ENCODE measurements at places on chromosomes 3 and 15.

- no peak for DNase-seq
Measured at GRCh38 chr3:71968544-71968943, 183.6 kb upstream of the PROK2 start.

DNA sequence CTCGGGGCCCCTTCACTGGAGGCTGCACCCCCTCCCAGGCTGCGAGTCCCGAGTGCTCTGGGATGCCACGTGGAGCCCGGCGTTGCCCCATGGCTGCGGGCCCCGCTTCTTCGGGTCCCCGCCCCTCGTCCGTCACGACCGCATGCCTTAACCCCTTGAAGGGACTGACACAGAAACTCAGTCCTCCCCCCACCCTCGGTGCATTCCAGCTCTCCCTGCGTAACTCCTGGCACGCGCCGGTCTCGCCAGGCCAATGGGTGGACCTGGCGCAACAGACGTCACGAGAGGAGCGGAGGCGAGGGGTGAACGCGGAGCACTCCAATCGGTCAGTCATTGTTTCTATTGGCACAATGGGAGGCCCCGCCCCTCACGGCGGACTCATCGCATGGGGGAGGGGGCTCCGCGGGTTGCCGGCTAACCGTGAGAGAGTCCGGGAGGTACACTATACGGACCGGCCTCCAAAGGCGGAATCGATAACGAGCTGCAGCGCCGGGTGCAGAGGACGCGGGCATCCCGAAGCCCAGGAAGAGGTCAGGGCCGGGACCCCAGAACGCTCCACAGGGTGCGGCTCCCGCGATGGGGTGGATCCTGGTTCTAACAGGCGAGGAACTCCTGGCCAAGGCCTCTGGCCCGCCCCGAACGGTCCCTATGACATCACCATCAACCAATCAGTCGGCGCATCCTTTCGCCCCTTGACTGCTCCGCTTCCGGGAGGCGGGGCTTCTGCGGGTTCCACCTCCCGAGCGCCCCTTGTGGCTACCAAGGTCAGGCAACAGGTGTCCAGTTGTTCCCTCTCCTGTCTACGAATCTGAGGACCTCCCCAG lies 1.0 kb upstream of the CELSR3 start:
- peak; percentile 97 for DNase-seq

- peak; percentile 10 for DNase-seq
Measured at GRCh38 chr3:150268426-150269391, 139.4 kb upstream of the TSC22D2 start.

DNA sequence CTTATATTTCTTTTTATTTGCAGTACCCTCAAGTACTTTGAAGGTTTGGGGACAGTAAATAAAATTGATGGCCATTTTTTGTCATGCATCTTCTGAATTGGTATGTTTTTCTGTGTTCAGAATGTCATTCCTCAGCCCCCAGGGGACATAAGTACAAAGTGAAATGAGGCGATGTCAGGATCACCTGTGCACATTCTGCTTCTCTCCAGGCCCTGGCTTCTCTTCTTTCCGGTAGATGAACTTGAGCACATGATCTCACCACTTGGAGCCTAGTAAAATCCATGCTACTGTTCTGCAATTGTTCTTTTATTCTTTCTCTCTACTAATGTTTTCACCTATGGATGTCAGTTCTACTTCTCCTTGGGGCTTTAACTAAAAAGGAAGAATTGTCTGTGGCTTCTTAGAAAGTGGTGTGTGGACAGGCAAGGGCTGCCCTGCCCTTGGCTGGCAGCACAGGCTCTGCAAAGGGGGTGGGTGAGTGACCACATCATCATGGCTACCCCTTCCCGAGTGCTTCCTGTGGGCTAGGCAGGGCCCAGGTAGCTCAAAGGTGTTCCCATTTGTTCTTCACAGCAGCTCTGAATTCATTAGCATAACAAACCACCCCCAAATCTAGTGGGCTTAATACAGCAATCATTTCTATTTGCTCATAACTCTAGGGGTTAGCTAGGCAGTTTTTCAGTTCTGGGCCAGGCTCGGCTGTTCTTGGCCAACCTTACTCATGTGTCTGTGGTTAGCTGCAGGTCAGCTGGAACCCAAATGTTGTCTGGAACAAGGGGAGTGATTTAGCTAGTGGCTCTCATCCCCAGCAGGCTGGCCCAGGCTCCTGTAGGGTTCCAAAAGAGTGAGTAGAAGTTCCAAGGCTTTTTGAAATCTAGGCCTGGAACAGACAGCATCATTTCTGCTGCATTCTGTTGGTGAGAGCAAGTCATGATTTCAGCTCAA lies 154.0 kb upstream of the CTDSPL start:
- DNase-seq = no peak

- DNase-seq = no peak
Measured at GRCh38 chr3:188108703-188109412, 45.1 kb upstream of the LPP start.

DNA sequence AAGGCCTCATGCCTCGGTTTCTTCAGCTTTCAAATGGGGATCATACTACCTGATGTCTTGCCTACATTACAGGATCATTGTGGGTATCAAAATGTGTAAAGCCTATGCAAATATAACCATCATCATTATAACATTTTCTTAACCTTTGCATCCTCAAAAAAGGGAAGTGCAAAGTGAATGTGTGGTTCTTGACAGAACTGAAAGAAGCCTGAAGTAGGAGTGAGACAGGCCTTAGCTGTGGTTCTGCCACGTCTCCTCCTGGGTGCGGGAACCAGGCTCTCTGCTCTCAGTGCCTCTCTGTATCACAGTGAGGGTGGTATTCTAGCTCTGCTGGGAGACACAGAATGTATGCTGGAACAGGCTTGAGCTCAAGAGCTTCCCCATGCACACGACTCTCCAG lies 316.9 kb upstream of the ICE2 start:
- no peak for DNase-seq

- DNase-seq = no peak
Measured at GRCh38 chr3:31022716-31023115, 128.3 kb upstream of the GADL1 start.

GRCh38 chr3:23162934-23163333 lies 40.2 kb upstream of the UBE2E2 start:
- no peak for DNase-seq

DNA sequence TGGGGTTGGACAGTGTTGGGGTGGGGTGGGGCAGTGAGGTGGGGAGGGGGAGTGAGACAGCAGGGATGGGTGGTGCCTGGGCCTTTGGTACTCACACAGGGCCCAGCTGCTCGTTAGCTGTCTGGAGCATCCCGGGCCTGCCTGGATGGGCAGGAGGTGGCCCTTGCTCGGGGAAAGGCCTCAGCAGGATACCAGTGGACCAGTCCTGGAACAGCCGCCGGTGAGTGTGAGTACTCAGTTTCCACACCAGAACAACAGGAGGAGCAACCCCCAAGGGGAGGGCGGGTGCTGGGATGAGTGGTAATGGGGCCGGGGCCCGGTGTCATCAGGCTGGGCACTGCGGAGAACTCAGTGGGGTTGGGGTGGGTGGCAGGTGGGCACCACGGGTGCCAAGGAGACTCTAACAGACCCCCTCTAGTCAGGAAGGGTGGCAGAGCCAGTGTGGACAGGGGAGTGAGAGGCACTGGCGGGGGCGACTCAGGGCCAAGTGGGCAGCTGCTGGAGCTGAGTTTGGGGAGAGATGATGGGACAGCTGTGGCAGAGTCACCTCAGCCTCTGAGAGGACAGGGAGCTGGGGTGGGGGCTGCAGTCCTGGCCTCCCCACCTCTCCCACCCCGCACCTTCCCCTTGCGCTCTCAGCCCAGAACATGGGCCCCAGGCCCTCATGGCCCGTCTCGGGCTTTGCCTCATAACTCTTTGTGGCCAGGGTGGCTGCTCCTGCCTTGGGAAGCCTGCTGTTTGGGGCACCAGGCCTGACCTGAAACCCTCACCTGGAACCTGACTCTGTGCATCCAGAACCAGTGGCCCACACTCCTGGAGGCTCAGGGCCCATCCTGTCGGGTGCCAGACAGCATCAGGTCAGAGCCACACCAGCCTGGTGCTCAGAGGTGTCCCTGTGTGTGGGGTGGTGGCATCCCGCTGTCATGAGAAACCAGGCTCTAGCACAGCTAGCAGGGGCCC lies 52.1 kb upstream of the PRR23E start:
- DNase-seq = no peak

- DNase-seq = no peak
Measured at GRCh38 chr3:71936681-71937080, 151.7 kb upstream of the PROK2 start.

DNA sequence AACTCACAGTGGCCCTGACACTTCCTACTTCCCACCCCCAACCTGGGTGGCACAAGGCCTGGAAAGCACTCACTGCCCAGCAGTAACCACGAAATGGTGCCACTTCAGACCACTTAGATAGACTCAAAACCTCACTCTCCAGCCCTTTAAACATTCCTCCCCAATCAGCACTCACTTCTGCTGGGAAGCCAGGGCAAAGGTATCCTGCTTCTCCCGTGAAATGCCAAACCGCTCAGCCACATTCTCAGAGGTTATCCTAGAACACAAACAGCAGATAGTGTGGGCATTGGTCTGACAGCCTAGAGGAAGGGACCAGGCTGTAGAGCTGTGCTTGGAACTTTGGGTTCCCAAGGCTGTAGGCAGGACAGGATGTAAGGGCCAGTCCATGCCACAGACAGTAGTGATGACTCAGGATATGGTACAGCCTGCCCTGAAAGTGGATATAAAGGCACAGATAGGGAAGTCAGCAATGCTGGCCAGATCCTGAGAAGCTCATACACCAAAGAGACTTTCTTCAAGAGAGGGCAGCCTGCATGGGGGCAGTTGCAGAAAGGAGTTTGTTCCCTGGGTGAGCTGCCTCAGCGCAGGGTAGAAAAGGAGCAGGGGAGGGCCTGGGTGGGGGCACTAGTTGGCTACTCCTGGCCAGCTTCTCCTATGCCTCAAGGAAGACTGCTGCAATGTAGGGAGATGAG lies 9.2 kb downstream of the ACAA1 start:
- DNase-seq = no peak

DNA sequence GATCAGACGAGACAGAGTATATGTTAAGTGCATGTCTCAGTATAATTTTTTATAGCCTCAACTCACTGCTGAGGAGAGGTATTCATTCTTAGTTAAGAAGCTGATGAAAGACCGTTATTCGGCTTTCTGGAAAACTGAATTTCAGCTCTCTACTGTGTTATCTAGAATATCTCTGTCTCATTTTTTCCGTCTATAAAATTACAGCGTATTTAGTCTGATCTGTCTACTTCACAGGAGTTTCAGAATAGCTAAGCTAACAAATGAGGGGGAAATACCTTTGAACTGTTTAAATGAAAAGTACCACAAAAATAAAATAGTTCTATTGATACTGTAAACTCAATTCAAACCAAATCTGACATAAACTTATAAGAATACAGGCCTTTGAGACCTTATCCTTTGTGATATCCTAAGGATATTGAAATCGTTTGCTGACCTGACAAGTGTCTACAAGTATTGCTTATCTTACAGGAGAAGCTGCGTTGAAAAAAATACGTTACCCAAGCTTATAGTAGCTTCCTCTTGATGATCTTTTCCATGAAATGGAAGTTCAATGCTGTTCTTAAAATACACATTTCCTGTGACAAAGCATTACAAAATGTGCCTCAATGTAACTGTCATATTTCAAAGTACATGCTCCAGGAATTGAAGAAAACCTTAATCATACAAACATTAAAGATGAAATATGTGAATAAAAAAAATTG lies 104.6 kb downstream of the IL1RAP start:
- peak; percentile 30 for DNase-seq

DNA sequence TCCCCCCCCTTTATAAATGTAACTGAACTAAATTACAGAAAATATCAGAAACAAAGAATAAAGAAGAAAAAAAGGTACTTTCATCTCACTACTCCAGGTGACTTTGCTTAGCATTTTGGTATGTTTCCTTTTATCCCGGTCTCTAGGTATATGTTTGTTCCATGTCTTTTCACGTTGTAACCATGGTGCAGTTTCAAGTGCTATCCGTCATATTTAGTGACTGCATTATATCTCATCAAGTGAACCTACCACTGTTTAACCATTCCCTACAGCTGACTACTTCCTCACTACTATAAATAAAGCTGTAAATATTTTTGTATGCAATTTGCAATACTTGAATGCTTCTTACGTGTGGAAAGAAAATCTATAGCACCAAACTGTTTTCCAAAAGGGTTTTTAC lies 2.2 kb downstream of the BTBD1 start:
- DNase-seq = peak; percentile 28

- no peak for DNase-seq
Measured at GRCh38 chr3:172687501-172687900, 23.4 kb downstream of the NCEH1 start.

GRCh38 chr3:43260412-43260811 lies 25.9 kb upstream of the SNRK start:
- no peak for DNase-seq

DNA sequence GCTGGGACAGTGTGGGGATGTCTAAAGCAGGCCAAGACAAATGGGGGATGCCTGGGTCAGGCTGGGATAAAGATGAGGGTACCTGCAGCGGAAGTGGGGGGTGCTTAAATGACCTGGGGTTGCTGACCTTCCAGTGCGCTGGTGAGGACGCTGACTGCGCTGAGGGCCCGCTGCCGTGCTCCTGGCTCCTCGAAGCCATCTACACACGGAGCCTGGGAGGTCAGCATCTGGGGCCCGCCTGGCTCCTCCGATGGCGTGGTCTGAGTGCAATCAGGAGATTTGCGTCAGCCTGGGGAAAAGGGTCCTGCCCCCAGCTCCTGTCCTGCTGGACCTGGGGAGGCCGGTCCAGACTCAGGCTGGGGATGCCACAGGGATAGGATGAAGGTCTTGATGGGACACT lies 50.7 kb downstream of the SCN5A start:
- no peak for DNase-seq

DNA sequence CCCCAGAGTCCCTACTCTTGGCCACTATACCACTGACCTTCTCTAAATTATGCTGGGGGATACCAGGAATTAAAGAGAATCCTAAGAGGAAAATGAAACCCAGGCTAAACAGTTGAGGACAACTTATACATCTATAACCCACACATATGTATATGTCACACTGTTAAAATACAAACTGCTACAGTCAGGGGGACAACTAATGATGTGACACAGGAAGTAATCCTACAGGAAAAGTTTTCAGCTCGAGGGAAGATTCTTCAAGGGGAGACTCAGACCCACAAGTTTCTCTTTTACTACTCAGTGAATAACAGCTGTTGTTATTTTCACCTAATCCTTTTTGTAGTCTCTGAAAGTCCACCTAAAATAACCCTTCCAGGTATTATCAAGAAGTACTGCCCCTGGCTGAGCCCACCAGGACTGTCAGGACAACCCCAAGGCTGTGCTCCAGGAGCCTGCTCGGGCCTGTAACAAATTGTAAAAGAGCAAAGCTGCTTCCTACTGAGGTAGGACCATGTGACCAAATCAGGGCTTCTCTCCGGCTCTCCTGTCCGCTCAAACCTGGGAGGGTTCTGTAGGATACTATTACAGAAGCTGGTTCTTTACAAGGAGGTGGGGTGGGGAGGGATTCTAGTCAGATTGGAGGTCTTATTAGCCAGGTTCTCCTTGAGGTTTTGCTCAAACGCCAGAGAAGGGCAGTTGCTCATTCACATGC lies 91.6 kb downstream of the SRGAP3 start:
- DNase-seq = no peak

GRCh38 chr15:40392986-40393948 lies 10.7 kb downstream of the KNSTRN start:
- DNase-seq = no peak

DNA sequence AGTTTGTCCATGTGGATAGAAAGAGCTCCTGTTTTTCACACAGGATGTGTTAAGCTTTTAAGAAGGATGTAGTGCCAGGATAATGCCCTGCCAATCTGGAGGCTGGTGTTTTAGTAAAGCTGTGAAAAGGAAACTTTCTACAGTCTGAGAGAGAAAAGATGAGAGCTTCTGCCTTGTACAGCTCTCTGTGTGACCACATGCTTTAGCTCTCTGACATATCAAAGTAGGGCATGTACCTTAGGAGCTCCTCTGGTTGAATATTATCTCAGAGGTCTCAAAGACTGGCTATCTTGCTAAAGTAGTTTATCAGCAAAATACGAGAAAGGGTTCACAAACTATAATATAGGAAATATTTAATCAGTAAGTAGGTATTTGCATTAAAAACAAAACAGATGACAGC lies 30.4 kb downstream of the CDIN1 start:
- no peak for DNase-seq
